Colonic mucosa (tissue), 4 donors: ENCODE measurements at places on chromosomes 4 and X. TPM values are rescaled to one million over a fixed set of nuclear protein-coding genes. Genes with fewer than 3 reads are reported as not detected.

GRCh38 chr4:1061056-1061700 is 49.8 kb downstream of the FGFRL1 start:
- no peak for DNase-seq

OFD1 gene
- total RNA-seq: 29.9 TPM

TMEM271 gene
- not detected for total RNA-seq

DNA sequence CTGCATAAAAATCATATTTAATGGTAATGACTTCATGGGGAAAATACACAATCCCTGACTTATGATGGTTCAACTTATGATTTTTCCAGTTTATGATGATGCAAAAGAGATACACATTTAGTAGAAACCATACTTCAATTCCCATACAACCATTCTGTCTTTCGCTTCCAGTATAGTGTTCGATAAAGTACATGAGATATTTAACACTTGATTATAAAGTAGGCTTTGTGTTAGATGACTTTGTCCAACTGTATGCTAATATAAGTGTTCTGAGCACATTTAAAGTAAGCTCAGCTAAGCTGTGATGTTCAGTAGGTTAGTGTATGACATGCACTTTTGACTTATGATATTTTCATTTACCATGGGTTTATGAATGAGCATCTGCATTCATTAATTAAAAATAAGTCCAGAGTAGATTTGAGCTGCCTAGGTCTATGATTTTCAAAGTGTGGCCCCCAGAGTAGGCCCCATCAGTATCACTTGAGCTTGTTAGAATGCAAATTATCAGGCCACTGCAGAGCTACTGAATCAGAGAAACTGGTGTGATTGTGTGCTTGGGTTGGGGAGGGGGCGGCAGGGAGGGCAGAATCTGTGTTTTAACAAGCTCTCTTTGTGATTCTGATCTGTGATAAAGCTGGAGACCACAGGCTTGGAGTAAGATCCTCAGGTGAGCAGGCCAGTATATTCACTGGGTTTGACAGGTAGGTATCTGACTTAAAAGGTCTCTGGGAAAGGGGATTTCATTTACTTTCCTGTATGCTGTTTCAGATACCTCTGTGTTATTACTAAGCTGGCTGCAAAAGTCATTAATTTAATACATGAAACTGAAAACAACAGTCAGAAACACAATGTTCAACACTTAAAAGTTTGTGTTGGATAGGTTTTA is 8.4 kb downstream of the ATP10D start:
- no peak for DNase-seq

GRCh38 chr4:123343400-123344041 is 53.1 kb upstream of the SPRY1 start:
- no peak for DNase-seq

DNA sequence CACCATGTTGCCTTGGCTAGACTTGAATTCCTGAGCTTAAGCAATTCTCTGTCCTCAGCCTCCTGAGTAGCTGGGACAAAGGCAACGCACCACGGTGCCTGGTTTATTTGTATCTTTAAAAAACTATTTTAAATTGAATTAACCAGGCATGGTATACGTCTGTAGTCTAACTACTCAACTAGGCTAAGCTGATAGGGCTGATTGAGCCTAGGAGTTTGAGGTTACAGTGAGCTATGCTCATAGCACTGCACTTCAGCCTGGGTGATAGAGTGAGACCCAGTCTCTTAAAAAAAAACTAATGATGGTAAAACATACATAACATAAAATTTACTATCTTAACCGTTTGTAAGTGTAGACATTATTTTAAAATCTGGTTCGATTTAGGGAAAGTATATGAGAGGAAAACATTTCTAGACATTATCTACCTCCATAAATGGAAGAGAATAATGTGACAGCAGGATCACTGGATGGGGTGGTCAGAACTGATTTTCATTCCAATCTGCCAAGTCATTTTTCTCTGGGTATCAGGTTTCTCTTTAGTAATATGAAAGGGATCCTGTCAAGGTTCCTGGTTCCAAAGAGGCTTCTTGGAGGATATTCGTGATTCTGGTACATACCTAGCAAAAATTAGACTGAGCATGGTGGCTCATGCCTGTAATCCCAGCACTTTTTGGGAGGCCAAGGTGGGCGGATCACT is 8.7 kb upstream of the ITGB1BP2 start:
- no peak for DNase-seq

C4orf50 gene
- total RNA-seq: 0.13 TPM

DNA sequence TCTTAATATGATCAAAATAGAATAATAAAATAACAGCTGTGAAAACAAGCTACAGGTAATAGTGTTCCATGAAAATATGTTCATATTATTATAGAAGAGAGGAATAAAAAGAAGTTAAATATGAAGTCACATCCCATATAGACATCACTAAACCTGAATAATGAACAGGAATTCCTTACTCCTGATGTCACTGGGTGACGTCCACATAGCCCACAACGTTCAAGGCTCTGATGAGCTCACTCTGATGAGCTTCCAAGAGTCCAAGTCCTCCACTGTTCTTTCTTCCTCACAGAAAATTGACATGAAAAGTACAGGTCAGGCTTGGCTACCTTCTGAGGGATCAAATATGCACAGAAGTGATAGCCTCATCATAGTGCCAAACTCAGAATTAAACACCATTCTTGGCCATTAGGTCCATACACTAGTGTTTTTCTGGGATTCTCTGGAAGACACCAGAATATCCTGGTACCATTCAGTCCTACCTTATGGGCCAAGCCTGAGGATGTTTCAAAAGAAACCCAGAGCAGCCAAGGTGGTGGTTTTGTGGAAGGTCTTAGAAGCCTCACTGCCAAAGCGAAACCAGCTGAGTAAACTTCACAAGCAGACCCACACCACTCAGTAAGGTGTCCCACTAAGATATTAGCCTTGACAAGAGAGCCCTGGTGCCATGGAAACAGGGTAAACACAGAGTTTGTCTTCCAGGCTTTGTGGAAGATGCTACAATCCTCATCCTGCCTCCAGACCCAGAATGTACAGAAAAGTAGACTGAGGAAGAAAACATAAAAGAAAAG is 138.4 kb upstream of the HHIP start:
- DNase-seq: no peak

DNA sequence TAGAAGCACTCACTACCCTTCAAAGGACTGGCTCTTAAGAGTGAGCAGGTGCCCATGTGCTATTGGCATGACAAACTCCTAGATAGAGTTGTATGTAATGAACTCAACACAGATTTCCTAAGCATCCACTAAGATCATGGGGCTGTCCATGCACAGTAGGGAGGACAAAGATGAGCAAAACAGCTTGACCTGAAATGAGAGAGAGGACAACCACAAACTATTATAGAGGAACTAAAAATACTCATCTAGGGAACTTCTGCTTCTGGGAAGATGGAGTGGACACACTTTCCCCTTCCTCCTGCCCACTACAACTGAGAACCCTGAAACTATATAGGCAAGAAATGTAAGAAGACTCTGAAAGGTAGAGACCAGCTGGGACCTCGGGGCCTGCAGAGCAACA is 20.8 kb upstream of the TMEM128 start:
- DNase-seq: no peak

GRCh38 chr4:123750044-123750443 is 353.4 kb downstream of the SPRY1 start:
- no peak for DNase-seq

DNA sequence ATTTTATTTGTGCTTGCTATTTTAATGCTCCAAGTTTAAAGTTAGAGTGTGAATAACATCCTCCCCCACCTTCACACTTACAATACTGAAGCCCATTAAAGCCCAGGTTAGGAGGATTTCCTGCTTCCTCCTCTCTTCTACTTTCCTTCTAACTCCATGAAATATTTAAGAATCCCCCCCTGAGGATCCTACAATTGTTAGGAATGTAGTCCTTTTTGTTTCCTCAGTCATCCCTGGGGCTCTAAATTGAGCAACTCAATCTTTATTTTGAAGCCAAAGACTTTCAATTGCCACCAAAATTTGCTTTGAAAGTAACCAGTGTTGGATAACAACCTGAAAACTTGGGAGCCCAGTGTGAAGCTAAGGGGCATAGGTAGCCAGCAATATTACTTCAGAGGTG is 276.9 kb downstream of the FAM47A start:
- no peak for DNase-seq

DNA sequence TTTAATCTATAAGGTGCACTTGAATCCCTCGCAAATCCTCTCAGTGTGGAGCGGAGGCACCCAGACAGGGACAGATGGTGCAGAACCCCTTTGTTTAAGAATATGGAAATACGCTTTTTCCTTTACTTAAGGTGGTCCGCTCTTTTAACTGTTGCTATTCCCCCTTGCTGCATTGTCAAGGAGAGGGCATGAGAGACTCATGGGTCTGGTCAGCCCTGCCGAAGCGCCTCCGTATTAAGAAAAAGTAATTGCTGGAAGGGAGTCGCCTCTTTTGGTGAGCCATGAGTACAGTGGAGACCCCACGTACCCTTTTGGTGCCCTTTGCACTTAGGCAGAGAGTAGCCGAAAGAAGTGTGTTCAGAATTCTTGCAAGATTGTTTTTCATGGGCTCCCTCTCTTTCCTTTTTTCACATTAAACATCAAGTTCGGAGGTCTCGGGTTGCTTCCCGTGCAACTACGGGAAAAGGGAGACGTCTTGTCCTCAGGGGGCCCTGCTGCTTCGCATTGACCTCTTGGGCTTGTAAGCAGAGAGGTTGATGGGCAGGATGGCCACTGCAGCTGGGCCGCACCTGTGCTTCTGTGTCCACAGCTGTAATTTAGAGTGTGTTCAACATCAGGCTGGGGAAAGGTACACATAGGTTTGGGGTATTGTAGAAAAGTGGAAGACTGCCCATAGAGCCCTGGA is 109.6 kb downstream of the SPRY1 start:
- DNase-seq: no peak

GRCh38 chrX:124502599-124502998 is 156.2 kb downstream of the SH2D1A start:
- DNase-seq: no peak

DNA sequence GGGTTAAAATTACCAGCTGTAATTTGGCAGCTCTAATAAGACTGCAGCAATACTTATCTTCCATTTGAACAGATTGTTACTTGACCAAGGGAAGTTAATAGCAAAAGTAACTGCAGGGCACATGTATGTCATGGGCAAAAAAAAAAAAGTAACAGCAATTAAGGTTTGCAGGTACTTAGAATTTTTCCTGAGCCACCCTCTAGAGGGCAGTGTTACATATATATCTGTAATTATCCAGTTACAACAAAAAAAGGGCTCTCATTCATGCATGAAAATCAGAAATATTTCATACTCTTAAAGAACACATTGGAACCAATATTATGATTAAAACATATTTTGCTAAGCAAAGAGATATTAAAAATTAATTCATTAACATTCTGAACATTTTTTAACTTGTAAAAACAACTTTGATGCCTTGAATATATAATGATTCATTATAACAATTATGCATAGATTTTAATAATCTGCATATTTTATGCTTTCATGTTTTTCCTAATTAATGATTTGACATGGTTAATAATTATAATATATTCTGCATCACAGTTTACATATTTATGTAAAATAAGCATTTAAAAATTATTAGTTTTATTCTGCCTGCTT is 25.1 kb downstream of the XIAP start:
- peak; percentile 53 for DNase-seq

DNA sequence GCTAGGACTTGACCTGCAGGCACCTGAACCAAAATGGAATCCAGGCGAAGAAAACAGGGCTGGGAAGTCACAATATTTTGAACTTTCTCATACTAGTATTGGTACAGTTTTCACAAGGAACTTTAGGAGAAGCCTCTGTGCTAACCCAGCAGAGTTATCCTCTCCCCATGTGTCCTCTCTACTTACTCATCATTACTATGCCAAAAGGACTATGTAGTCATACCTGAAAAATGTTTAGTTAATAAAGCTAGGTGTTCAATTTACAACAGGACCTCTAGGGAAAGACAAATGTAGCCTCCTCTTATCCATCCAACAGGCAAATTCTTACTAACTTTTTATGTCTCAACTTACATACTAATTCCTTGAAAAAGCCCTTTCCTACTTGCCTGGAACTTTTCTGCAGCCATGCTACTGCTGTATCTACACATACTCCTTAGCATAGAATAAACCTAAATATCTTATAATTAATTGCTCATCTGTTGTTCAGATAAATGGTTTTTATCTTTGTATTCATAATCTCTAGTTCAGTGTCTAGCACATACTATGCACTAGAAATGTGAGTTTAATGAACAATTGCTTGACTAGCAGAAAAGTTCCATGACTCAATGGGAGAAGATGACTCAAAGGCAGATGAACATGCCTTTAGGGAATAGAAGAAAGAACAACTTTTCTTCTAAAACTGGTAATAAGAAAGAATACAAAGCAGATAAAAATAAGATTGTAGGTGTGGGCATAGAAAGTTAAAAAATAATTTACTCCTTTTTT is 215.5 kb upstream of the VEGFC start:
- no peak for DNase-seq

GRCh38 chr4:83362492-83363329 is 28.1 kb upstream of the HPSE start:
- DNase-seq: peak; percentile 48
